ENCODE measurements at places on chromosomes 16 and 17.

- H3K27ac ChIP-seq = no peak overlapping the region
- no peaks in the 10 kb centered on the region for H3K27me3 ChIP-seq
- no peak overlapping the region for H3K4me3 ChIP-seq
- peaks cover 33% of the 10 kb centered on the region for H3K4me1 ChIP-seq
- no peak for DNase-seq
These were observed 32.8 kb downstream of the GLG1 start for GRCh38 chr16:74574146-74574545.

GRCh38 chr17:78241277-78242023 lies 10.0 kb downstream of the TMEM235 start:
- peaks cover 3% of the 10 kb centered on the region for H3K4me1 ChIP-seq
- H3K27me3 ChIP-seq = no peaks in the 10 kb centered on the region
- no peak for DNase-seq
- no peaks in the 10 kb centered on the region for H3K36me3 ChIP-seq
- no peak overlapping the region for H3K4me3 ChIP-seq

GRCh38 chr17:55527540-55528118 lies 16.4 kb upstream of the SMIM36 start:
- H3K4me1 ChIP-seq = no peaks in the 10 kb centered on the region
- no peak overlapping the region for H3K4me3 ChIP-seq
- peaks cover 17% of the 10 kb centered on the region for H3K27me3 ChIP-seq
- no peaks in the 10 kb centered on the region for H3K36me3 ChIP-seq

DNA sequence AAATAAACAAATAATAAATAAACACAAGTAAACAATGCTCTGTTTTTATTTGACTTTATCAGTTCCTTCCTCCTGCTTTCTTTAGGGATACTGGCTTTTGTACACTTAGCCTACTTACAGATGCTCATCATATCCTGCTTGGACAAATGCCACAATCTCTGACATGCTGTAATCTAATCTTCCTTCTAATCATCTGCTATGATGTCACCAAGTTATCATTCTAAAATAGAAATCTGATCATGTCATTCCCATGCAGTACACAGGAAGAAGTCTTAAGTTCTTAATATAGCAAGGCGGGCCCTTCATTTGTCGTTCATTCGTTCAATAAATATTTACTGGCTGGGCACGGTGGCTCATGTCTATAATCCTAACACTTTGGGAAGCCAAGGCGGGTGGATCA lies 9.1 kb upstream of the UBB start:
- no peak for DNase-seq
- no peak overlapping the region for H3K4me3 ChIP-seq
- H3K27me3 ChIP-seq = no peaks in the 10 kb centered on the region
- H3K36me3 ChIP-seq = no peaks in the 10 kb centered on the region
- no peak overlapping the region for H3K27ac ChIP-seq

GRCh38 chr17:28501421-28502284 lies 4.5 kb upstream of the FOXN1 start:
- no peak for DNase-seq
- H3K36me3 ChIP-seq = no peaks in the 10 kb centered on the region
- no peak overlapping the region for H3K27ac ChIP-seq
- no peak overlapping the region for H3K4me3 ChIP-seq
- peaks cover 22% of the 10 kb centered on the region for H3K27me3 ChIP-seq
- H3K4me1 ChIP-seq = peaks cover 5% of the 10 kb centered on the region

All from osteocyte (in vitro differentiated cells).